ENCODE measurements at places on chromosomes 13 and 19.

- no peak for DNase-seq
Observed at GRCh38 chr13:32443111-32443510, 15.2 kb upstream of the N4BP2L1 start.

- no peak for DNase-seq
Observed at GRCh38 chr13:39577203-39577602, 25.8 kb downstream of the LHFPL6 start.

DNA sequence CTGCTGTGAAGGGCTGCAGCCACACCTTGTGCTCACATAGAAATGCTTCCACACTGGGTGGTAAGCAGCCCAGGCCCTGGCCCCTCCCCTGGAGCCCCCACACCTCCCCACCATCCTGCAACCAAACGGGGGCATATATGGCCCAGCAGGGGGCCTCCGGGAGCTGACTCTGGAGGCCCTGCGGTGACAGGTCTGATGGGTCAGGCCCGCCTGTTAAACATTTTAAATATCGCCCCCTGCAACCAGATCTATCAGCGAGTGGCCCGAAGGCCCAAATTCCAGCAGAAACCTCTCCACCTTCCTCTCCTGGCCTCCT is 48.0 kb upstream of the KATNAL1 start:
- DNase-seq = no peak

DNA sequence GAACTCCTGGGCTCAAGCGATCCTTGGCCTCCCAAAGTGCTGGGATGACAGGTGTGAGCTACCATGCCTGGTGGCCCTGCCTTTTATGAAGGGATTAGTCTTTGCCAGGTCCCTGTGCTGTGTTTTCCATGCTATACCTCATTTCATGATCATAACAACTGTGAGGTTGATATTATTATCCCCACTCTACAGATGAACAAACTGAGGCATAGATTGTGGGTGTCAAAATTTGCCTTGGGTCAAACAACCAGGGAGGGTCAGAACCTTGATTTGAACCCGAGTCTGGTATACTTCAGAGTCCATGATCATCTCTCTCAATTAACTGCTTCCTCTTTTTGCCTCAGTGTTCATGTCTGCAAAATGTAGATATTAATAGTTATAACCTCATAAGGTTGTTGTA is 6.9 kb downstream of the PINLYP start:
- no peak for DNase-seq

DNA sequence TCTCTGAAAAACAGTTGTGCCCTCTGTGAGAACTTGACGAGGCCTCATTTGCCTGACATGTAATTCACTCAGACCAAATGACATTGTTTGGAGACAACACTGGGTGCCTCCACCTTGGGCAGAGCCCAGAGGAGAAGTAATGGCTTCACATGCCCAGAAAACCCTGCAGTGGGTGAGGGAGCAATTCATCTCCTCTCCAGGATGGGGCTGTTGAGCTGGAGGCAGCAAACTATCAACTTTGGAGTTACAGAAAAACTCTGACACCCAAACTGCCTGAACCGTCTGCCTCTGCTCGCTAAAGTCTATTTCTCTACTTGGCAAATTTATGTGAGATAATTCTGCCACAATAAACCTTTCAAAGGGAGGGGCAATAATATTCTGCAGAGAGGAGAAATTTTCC is 146.9 kb downstream of the DCLK1 start:
- DNase-seq = no peak

DNA sequence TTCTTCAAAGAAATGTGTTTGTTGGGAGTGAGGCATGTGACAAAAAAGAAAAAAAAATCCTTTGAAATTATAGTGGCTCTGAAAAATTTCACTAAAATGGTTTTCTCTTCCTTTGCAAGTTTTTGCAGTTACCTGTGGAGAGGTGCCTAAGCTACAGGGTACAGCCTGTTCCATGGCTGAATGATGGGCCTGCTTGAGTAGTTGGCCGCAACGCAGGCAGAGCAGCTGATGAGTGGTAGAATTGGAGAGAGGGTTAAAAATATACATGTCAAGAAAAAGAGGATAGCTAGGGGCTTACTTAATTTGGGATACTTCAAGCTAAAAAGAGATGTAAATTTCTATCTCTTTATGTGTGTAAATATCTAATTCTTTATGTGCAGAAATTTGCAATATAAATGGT is 629.1 kb upstream of the SLC10A2 start:
- DNase-seq = no peak

DNA sequence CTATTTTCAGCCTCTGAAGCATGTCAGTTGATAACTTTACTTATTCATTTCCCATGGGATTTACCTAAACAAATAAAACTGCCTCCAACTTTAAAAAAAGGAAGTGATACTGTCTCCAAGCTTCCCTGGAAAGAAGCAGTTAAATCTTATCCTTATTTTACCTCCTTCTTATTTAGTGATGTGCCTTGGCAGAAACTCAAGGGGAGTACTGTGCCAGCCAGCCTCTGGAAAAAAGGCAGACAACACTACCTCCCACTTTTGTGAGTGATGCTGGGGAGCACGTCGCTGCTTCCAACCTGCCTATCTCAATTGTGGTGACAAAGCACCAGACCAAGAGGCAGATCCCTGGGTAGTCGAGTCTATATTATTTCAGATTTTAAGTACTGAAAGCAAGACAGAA is 765.6 kb downstream of the DIAPH3 start:
- DNase-seq = no peak

DNA sequence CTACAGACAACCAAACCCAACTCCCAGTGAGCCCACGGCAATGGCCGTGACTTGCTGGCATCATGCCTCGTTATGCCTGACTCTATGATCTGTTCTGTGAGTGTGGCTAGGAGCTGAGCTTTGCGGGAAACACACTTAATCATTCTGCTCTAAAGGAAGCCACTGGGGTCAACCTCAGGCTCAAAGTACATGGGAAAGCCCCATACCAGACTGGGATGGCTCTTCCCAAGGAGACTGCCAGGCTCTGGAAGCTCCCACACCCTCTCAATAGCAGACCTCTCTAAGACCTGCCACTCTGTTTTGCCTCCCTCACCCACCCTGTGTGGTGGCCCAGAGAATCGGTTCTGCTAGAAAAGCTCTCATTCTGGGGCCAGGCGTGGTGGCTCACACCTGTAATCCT is 2.2 kb downstream of the PEPD start:
- no peak for DNase-seq

- no peak for DNase-seq
Observed at GRCh38 chr19:15476325-15476724, 3.0 kb downstream of the PGLYRP2 start.

DNA sequence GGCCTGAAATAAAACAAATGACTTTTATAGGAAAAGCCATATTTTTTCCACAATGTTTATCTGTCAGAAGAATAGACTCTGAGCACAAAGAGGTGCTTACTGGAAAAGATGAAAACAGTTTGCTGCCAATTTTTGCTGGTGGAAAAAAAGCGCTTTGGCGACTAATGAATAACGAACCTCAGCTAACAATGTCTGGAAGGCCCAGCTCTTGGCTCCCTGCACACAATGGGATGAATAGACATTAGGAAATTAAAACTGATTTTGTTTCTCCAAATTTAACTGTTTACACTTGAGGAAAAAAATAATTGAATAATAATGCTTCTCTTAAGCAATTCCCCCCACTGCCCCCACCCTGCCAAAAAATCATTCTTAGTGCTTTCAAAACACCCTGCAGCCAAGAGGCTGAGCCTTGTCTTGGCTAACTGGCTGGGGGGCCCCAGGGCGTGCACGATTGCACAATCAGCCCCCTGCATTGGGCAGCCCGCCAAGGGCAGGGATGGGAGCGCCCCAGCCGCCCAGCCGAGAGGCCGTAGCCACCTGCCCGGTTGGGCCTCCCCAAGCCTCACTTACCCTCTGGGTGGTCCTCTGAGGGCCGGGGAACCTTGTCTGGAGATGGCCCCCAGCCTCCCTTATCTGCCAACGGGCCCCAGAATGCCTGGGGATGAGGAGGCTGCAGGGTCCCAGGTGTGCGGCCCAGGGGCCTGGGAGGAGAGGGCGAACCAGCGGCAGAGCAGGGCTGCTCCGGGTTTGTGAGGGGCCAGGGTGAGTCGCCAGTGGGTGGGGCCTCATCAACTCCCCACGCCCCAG is 16.8 kb downstream of the CEBPG start:
- DNase-seq = peak; percentile 35

DNA sequence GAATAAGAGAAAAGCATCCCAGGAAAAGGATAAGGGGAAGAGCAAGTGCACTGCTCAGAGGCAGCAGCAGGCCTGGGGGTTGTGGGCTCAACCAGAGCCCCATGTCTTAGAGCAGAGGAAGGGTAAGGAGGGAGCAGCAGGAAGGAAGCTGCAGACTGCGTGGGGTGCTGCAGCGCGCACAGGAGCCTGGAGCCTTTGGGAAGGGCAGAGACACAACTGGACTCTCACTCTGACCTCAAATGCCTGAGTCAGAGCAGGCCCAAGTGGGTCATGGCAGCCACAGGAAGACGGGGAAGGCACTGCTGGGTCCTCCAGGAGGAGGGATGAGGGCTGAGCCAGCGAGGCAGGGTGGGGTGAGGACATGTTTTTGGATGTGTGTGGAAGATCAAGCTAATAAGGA is 31.6 kb downstream of the SIGLEC7 start:
- no peak for DNase-seq

DNA sequence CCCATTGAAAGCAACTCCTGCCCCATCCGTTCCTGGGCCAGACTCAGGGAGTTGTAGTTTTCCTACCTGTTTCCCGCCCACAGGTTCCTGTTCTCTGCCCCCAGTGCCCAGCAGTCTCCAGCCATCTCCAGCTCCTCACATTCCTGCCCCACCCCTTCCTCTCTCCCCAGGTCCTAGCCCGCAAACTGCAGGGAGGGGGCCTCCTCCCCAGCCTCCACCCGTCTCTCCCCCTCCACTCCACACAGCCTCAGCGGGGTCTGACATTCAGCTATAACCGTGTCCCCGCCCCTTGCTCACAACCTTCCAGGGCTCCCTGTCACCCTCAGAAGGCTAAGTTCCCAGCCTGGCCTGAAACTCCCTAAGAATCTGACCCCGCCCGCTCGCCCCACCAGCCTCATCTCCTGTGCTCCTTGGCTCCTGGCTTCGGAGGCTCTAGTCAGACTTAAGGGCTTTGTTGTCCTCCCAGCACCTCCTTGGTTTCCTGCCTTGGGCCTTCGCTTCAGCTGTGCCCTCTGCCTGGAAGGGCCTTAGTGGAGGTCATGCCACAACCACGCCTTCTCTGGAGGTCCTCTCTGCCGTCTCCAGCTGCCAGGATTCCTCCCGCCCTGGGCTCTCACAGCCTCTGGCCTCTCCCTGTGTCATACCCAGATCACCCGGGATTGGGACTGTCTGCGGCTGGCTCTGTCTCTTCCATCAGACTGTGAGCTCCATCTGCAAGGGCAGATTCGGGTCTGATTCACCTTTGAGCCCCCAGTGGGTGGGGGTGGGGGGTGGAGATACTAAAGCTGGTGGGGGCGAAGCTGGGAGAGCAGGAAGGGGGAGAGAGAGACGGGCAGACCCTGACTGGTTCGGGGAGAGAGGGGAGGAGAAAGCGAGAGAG is 5.1 kb upstream of the SPACA6 start:
- no peak for DNase-seq

- no peak for DNase-seq
Observed at GRCh38 chr13:72932250-72932649, 126.6 kb upstream of the KLF5 start.
